ENCODE measurements at places on chromosomes 11 and 22.

DNA sequence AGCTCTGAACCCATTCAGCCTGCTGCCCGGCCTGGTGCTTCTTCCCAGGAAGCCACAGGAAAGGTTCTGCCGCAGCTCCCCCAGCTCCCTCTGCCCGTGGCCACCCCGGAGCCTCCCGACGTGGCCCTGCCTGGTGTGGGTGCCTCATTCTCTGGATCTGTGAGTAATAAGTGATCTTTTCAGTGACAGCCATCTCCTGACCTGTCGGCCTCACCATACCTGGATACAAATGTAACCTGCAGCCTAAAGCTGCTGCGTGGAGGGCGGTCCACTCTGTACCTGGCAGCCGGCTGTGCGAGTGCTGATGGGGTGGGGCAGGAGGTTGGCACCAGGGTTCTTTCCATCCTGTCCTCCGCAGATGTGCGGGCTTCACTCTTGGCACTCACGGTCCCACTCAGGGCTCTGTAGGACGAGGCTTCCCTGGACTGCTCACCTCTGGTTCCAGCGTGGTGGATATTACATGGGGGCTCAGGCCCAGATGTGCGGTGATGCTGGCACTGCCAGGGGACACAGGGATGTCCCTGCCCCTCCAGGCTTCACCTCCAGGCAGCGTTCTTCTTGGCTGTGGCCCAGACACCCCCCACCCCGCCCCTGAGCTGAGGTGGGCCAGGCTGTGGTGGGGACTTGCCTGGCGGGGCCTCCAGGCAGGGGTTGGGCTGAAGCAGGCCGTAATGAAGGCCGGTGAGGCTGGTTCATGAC is 748.5 kb downstream of the BRD1 start:
- DNase-seq, result no peak

- no peak for DNase-seq
Measured at GRCh38 chr11:93783765-93784144, 327 bp upstream of the MED17 start.

DNA sequence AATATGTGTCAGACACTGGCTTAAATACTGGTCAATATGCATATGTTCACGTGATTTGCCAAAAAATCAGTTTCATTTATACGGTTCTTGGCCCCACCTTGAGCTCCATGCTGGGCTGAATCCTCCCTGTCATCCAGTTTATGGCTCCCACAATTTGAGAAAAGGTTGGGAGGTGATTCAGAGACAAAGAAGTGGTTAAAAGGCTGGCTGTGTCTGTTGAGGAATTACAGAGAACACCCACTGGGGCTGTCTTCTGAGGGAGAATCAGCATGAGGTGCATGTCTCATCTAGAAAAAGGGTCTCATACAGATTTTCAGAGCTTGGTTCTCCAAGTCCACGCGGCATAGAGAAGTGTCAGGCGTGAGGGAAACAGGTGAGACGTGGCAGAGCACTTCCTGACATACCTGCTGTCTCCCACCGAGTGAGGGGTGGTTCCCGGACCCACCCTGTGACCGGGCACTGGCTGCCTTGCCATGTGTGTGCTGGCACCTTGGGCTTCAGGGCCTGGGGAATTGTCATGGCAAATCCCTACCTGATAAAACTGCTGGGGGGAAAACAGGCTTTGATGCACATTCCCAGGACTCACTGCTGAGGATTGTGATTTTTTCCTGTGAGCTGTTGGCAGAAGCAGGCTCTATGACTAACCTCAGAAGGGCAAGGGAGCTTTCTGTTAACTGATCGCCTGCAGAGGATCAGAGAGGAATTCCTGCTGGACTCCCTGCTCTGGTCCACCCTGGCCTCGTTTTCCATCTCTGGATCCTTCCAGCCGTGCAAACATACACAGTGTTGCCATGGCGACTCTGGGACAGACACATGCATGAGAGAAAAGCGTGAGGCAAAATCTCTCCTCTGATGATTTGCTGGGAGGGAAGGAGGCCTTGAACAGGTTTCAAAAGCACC is 223.6 kb downstream of the ADAMTS15 start:
- no peak for DNase-seq

- DNase-seq, result no peak
Measured at GRCh38 chr11:86904001-86904400, 51.2 kb downstream of the FZD4 start.

GRCh38 chr11:86500500-86501140 is 125.9 kb downstream of the CCDC81 start:
- no peak for DNase-seq

DNA sequence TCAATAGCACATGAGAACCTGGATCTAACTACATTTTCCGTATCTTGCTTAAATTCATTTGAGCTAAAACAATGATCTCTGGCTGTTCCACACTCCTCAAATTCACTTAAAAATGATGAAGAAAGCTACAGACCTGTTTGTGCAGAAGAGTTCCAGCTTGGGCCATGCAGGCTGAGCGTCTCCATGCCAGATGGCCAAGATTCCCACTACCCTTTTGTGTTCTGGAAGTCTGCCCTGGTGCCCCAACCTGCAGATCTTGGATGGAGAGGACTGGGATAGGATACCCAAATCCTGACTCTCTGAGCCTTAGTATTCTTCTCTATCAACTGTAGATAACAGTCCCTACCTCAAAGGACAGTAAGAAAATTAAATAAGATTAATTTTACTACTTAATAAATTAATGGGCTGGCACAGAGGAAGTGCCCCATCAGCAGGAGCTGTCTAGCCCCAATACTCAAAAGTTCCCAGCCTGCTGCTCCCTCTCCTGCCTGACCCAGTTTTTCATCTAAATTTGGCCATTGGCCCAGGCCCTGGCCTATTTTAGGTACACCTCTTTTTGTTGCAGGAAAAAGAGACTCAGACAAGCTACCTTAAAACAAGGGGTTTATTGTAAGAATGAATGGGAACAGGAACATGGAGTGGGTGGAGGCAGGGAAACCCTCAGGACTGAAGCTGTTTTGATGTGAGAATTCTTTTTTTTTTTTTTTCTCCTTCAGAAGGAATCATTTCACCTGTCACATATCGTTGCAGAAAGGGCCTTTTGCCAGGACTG is 81.4 kb upstream of the GRK3 start:
- DNase-seq, result peak; percentile 77

DNA sequence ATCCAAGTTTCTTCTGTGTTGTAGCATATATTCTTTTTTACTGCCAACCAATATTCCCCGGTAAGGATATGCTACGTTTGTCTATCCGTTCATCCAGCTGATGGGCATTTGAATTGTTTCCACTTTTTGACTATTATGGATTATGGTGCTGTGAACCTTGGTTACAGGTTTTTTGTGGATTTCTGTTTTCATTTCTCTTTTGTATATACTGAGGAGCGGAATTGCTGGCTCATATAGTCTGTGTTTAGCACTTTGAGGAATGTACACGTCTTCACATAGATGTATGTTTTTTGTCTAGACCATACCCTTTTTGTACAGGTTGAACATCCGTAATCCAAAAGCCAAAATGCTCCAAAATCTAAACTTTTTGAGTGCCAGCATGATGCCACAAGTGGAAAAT is 23.6 kb downstream of the RCOR2 start:
- no peak for DNase-seq

DNA sequence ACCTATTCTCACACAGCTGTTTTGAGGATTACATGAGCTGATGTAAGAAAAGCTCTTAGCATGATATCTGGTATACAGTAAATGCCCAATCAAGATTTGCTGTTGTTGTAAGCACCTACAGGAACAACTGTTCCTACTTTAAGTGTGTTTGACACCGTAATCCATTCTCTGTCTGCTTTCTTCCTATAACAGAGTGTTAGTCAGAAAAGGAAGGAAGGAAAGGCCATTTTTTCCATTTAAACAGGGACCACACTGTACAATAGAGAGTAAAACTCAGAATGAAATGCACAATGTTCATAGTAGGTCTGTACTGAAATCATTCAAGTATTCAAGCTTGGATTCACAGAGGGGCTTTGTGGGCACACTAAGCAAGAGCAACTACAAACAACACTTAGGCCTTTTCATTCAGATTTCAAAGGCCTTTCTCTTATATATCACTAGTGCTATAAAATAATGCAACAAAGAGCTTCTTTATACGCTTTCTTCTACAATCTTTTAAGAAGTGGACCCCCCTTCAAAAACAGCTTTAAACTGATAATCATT is 21.5 kb downstream of the MTCH2 start:
- DNase-seq, result no peak

GRCh38 chr22:49046546-49047361 is 780.9 kb downstream of the BRD1 start:
- no peak for DNase-seq

DNA sequence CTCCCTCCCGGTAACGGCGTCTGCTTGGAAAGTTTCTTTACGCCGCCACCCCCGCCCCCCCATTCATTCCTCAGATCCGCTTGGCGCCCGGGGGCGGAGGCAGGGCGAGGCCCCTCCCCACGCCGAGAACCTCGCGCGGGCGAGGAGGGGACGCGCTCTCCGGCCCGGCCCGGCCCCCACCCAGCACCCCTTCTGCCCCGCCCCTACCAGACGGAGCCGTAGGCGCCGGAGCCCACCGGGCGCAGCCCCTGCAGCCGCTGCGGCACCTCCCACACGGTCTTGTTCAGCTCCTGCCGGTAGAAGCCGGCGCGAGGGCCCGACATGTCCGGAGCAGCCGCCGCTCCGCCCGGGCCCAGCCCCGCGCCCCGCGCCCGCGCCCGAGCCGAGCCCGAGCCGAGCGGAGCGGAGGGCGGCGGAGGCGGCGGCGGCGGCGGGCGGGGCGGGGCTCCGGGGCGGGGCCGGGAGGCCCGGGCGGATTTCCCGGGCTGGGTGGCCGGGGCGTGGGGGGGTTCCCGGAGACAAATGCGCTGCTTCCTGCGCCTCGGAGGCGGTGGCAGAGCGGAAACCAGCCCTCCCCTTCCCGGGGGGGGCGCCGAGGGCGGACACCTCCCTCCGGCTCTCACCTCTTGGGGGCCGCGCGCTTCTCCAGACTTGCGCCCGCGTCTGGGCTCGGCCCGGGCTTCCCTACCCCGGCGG is at the start of gene MAPK11:
Gene MAPK11, minus strand, starts transcription at position 411 of the 696 bp plus-strand sequence. Its CDS starts 88 bp downstream, at position 323.
- peak; percentile 16 for DNase-seq

GRCh38 chr11:83205608-83206185 is 12.2 kb downstream of the ANKRD42 start:
- DNase-seq, result no peak

GRCh38 chr22:37525073-37525745 is 6.0 kb upstream of the CARD10 start:
- no peak for DNase-seq

DNA sequence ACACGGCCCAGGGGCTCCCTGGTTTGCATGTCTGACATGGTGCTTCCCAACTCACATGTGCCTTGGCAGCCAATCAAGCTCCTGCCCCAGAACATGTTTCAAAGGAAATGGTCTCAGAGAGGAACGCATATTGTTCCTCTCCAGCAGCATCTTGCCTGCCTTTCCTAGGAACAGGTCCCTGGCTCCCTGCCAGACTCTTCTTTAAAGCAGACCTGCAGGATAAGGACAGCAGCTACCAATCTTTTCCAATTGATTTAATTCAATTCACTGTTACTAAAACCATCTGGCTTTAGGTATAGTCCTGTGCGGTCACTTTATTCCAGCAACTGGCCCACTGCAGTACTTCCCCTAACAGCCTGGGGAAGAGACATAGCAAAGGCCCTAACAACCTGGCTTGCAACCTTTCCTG is 79.9 kb downstream of the AMBRA1 start:
- DNase-seq, result peak; percentile 92

DNA sequence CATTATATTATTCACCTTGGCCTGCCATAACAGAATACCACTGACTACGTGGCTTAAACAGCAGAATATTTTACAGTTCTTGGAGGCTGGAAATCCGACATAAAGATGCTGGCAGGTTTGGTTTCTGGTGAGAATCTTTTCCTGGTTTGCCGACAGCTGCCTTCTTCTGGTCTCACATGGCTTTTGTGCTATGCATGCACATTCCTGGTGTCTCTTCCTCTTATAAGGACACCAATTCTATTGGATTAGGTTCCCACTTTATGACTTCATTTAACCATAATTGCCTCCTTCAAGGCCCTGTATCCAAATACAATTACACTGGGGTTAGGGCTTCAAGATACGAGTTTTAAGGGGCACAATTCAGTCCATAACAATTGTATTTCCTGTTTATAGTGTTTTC is 17.1 kb downstream of the RNF214 start:
- DNase-seq, result no peak

- DNase-seq, result no peak
Measured at GRCh38 chr11:63737718-63738117, 30.9 kb downstream of the ZFTA start.

- no peak for DNase-seq
Measured at GRCh38 chr11:75565916-75566762, 4.1 kb downstream of the SERPINH1 start.

DNA sequence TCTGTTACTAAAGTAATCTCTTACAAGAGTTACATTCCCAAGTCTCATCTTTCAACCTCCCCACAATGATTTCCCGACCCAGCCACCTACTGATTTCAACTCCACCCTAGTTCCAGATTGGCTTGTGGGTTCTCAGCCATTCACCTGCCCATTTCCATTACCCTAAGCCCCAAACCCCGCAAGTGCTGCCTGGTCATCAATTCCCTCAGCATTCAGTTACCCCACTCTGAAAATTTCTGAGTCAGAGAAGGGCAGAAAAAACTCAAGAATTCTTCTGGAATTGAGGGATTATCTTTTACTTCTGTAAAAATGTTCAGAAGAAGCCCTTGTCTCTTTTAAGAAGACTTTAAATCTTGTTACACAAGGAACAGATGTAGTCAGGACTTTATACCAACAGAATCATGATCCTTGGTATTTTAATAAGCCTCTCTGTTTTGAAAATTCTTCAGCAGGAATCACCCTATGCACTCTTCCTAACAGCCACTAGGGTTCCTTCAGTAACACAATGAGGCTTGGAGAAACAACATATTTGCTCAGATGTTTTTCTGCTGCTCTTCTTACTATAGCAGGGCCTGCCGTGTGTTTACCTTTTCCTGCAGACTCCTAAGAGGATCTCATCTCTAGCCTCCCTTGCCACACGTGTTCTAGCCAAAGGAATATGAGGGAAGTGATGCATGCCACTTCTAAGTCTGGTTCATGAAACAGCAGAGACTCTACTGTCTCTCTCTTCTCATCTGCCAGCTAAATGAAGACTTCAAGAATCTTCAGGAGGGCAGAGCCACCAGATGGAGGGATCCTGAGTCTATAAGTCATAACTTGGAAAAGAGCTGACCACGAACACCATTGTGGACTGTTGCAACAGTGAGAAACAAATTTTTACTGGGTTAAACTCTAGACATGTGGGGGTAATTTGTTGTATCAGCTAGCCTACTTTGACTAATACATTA is 29.3 kb upstream of the PAMR1 start:
- DNase-seq, result no peak

GRCh38 chr22:28440592-28441390 is 238.8 kb downstream of the TTC28 start:
- peak; percentile 89 for DNase-seq

- DNase-seq, result no peak
Measured at GRCh38 chr11:70527429-70528045, 129.2 kb downstream of the CTTN start.

GRCh38 chr22:19689408-19689807 is 24.9 kb upstream of the SEPTIN5 start:
- no peak for DNase-seq

- no peak for DNase-seq
Measured at GRCh38 chr11:130873761-130874160, 42.5 kb downstream of the SNX19 start.

- no peak for DNase-seq
Measured at GRCh38 chr11:77324508-77324907, 23.0 kb upstream of the GDPD4 start.

- no peak for DNase-seq
Measured at GRCh38 chr11:119389611-119390254, 8.2 kb upstream of the USP2 start.
